ENCODE measurements at places on chromosomes 1 and 21.

- no peak for DNase-seq
Measured at GRCh38 chr1:90318431-90318830, 323.5 kb downstream of the ZNF326 start.

- DNase-seq, result no peak
Measured at GRCh38 chr21:34522284-34522683, 10.3 kb upstream of the KCNE1 start.

GRCh38 chr1:174968750-174969244, 30.9 kb upstream of the CACYBP start:
- no peak for DNase-seq

GRCh38 chr21:43902441-43902840, 37.4 kb downstream of the AGPAT3 start:
- DNase-seq, result no peak

DNA sequence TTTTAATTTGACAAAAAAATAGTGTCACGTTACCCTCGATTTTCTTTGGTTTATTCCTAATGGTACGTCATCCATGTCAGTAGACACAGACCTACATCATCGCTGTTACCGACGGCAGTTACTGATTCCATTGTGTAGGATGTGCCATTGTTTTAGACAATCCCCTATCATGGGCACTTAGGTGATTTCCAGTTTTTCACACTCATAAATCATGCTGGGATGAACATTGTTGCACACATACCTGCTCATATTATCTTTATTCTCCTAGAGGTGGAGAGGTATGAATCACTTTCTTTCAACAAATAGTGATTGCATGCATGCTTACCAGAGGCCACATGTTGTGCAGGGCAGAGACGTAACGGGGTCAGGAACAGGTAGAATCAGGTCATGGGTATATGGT, 79.7 kb upstream of the EFHD2 start:
- no peak for DNase-seq

- DNase-seq, result no peak
Measured at GRCh38 chr1:70477090-70477489, 66.0 kb downstream of the CTH start.

DNA sequence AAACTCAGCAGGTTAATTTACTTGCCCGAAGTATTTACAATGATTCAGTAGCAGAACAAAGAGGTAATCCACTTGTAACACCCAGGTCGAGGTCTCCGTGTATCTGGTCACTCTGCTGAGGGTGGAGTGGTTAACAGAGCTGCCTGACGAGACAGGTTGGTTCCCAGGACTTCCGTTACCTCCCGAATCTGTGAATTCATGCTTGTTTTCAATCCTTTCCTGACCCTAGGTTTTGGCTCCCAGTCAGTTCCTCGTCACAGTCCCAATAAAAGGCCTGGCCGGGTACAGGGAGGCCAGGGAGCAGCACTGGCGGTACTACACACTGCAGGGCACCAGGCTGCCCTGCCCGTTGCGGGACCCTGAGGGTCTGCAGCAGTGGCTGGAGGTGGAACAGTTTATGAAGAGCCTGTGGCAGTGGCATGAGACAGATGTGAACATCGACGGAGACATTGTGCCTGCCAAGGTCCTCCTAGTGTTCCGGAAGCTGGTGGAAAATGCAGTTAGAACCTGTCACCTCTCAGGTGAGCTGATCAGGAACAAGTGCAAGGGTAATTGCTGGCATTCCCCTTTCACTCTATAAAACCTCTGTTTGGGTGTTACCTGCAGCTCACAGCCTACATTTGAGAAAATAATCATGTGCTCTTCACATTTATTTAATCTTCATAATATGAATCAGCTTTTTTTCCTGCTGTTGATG, 12.8 kb downstream of the MAB21L3 start:
- DNase-seq, result no peak

- DNase-seq, result no peak
Measured at GRCh38 chr1:192730198-192730597, 78.6 kb upstream of the RGS2 start.

- peak; percentile 86 for DNase-seq
Measured at GRCh38 chr1:234478481-234479309, at the start of gene TARBP1. Gene TARBP1 (minus strand): TSS chr1:234479179. CDS start chr1:234479103, 76 bp downstream.

DNA sequence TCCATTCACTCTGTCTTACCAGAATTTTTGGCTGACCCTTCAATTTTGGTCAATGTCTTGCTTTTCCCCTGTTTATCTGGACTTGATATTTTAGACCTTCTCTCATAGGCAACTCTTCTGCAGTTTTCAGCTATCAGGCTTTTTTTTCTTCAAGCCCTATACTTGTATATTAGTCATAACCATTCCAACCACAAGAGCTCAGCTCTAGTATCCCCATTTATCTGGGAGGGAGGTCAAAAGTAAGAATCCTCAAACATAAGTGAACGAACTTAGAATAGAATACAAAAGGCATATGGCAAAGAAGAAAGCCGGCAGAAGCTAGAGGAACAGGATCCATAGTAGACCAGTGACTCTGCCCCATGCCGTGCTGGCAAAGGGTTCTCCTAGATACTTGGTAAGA, 45.9 kb upstream of the TNFSF4 start:
- no peak for DNase-seq

DNA sequence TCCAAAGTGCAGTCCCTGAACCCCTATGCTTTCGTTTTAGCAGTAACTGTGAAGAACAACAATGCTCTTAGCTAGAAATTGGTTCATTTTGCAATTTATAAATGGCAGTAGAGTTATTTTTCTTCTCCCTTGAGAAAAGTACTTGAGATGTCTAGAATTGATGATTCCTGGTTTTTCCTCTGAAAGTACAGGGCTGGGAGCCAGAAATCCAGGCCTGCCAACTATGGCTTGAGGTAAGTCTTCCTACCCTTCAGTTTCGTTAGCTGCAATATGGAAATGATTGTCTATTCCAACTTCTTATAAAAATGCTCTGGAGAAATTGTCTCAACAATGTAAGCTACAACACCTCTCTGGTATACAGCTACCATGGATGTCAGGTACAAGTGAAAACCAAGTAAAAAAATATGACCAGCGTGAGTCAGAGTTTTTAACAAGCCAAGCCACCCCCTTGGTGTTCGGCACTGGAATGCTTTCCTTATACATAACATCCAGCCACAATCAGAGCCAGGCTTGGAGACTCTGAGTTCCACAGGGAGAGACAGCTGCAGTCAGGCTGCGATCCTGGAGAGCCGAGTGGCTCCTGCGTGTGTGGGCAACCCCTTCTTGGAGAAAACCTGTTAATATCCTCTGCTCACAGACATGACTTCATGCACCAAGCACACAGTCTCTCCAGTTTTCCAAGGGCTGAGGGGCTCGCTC, 22.0 kb downstream of the TSPAN2 start:
- no peak for DNase-seq

DNA sequence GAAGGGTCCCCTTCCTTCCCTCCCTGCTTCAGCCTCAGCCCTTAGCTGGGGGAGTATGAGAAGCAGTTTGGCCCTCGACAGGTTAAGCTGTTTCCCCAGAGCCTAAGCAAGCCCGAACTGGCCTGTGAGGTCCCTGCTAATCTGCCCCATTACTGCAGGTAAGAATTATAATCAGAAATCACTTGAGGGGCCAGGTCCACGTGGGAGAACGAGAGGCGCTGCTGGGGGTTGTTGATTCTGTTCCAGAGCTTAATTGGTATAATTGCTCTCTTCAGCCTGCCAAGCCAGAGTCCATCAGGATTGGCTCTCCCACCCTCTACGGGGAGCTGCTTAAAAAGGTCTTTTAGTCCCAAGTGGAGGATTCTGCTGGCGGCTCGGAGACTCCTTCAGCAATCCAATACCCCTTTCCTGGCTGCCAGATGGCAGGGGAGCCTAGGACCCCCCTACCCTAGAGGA, 70.8 kb downstream of the UBE2T start:
- DNase-seq, result peak; percentile 96

- DNase-seq, result no peak
Measured at GRCh38 chr1:89023026-89023425, 360 bp upstream of the GBP3 start.

DNA sequence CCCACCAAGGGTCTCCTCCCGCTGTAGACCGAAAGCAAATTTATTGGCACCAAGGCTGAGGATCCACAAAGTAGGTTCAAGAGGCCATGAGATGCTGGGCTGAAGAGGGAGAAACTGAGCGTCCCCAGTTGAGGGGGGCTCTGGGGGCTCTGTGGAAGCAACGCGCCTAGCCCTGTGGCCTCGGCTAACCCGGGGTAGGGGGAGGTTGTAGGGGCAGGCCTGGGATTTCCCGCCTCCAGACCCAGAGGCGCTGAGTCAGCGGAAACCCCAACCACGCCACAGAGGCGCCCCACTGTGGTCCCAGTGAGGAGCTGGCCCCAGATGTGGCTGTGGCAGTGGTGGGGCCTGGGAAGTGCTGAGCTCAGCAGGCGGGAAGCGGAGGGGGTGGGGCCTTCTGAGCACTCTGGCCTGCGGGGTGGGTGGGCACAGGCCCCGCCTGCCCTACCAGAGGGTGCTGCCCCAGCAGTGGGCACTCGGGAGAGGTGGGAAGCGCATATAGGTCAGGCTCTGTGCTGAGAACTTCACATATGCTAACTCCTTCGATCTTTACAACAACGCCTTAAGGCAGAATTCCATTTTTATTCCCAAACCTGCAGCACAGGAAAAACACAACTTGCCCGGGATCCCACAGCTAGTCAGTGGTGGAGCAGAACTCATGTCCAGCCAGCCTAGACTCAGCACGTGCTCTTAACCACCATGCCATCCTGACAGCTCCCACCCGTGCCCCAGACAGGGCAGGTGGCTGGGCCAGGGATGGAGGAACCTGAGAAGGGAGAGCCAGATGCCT, 1.5 kb upstream of the COL16A1 start:
- DNase-seq, result no peak

- DNase-seq, result no peak
Measured at GRCh38 chr21:28771790-28772501, 220.7 kb downstream of the LTN1 start.
